ENCODE measurements at places on chromosomes 5 and 9.

- DNase-seq: no peak
Observed at GRCh38 chr5:65672796-65673195, 48.0 kb downstream of the SHLD3 start.

GRCh38 chr9:111992523-111992922 lies 95.9 kb downstream of the UGCG start:
- no peak for DNase-seq

GRCh38 chr5:172943283-172943841 lies 15.9 kb upstream of the RPL26L1 start:
- DNase-seq: no peak

DNA sequence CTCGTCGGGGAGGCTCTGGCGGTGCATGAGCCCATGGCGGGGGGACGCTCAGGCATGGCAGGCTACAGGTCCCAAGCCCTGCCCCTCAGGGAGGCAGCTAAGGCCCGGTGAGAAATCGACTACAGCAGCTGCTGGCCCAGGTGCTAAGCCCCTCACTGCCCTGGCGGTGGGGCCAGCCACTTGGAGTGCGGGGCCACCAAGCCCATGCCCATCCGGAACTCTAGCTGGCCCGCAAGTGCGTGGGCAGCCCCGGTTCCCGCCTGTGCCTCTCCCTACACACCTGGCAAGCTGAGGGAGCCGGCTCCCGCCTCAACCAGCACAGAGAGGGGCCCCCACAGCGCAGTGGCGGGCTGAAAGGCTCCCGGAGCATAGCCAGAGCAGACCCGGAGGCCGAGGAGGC lies 1896.9 kb upstream of the CDH6 start:
- no peak for DNase-seq

DNA sequence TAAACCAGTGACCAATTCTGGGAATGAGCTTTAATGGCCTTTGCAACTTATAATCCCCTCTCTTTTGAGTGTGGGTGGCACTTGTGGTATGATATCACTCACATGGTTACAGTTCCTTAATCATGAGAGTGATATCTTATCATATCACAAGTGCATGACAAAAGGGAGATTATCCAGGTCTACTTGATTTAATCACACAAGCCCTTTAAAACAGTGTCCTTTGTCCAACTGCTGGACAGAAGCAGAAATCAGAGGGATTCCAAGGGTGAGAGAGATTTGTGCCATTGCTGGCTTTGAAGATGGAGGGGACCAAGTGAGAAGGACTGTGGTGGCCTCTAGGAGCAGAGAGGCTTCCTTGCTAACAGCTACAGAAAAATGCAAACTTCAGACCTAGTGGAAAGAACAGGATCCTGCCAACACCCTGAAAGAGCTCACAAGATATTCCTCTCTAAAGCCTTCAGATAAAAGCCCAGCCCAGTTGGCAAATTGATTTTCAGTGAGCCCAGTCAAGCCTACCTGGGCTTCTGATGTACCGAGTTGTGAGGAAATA lies 279.0 kb upstream of the TLE4 start:
- DNase-seq: no peak

GRCh38 chr9:85339338-85339737 lies 402.4 kb downstream of the AGTPBP1 start:
- no peak for DNase-seq

- DNase-seq: no peak
Observed at GRCh38 chr5:124130816-124131215, 615.6 kb downstream of the ZNF608 start.

GRCh38 chr5:135232958-135233357 lies 166.1 kb downstream of the MACROH2A1 start:
- DNase-seq: no peak

DNA sequence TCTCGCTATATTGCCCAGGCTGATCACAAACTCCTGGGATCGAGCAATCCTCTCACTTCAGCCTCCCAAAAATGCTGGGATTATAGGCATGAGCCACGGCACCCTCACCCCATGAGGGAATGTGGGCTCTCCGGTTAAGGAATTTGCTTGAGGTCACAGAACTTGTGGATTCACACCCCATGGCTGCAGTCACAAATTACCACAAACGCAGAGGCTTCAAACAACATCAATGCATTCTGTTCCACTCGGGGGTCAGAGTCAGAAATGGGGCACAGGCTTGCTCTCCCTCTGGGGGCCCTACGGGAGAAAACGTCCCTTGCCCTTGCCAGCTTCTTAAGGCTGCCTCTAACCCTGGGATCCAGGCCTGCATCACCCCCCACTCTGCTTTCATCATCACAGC lies 12.2 kb upstream of the SPINK4 start:
- DNase-seq: no peak

DNA sequence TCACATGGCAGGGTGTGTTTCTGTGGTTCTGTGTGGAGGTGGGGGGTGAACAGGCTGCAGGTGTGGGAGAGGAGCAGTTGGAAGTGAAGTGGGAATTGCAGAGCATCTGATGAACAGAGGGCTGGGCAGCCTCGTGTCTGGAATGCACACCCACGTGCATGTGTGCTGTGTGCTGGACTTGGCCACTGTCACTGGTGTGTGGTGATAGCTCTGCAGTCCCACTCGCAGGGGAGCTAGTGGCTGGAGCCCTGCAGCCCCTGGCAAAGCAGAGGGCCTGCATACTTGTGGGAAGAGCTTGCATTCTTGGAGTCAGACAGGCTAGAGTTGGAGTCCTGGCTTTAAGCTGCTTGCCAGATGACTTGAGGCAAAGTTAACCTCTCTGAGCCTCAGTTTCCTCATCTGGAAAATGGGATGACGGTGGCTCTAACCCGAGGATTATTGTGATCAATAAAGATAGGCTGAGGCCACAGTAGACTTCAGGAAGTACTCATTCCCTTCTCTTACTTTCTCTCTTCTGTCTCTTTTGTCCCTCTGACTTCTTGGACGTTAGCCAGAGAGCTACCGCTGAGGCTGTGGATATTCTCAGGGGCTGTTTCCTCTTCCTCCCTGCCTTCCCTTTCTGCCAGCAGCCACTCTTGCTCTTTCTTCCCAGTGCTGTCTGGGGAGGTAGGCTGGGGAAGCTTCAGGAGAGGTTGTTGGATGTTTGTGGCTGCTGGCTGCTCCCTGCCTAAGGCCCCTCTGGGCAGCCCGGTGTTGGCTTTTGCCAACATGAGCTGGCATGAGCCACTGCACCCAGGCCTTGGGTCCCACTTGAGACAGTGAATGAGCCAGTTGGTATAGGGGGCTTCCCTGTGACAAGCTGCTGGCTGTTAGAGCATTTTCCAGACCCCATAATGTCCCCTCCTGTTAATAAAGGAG lies 18.3 kb downstream of the PSAT1 start:
- DNase-seq: no peak

Data from NCI-H510A treated with DMSO at 0.1 percent for 48 hours (cell line).